ENCODE measurements at places on chromosomes 5 and 9.

GRCh38 chr5:86970361-86970760, 297.3 kb upstream of the RASA1 start:
- no peak for DNase-seq

DNA sequence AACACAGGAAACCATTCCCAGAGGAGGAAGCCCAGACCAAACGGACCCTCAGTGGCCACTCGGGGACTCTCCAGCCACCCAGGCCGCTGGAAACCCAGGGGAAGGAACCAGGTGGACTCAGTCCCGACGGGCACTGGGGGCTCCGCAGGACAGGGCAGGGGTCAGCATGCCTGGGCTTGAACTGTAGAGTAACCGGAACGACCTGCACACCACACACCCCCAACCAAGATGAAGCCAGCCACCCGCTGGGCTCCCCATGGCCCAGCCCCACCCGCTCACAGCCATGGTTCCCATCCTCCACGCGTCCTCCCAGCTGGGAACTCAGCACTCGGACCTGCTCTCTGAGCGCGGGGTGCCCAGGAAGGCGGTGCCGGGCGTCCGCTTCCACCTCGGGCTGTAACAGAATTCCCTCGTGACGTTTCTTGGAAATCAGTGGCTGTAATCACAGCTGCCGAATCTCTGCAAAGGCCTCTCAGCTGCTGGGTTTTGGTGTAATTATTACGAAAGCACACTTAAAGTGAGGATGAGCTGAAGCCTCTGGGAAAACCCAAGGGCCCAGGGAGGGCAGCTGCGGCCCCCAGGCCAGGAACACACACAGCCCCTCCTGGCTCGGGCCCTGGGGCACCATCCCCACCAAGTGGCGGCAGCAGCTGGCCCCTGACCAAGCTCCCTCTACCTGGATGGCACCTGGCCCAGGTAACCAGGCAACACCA, 13.8 kb downstream of the NACC2 start:
- no peak for DNase-seq

DNA sequence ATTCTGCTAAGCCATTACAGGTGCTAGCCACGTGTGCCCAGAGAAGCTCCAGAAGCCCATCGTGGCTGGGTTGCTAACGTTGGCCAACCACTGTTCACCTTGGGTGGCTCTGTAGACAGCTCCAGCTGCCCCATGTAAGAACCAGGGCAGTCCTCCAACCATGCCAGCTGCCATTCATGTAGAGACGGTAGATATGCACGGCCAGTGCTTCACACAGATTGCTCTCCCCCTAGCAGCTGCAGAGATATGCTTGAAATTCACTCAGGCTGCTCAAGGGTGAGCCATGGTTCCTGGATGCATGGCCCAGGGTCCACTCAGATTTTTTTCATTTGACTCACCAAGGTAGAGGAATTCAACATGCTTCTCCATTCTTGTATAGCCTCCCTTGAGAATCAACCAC, 31.0 kb downstream of the GADD45G start:
- no peak for DNase-seq

- no peak for DNase-seq
Measured at GRCh38 chr5:1652873-1653697, 129.3 kb upstream of the LPCAT1 start.

DNA sequence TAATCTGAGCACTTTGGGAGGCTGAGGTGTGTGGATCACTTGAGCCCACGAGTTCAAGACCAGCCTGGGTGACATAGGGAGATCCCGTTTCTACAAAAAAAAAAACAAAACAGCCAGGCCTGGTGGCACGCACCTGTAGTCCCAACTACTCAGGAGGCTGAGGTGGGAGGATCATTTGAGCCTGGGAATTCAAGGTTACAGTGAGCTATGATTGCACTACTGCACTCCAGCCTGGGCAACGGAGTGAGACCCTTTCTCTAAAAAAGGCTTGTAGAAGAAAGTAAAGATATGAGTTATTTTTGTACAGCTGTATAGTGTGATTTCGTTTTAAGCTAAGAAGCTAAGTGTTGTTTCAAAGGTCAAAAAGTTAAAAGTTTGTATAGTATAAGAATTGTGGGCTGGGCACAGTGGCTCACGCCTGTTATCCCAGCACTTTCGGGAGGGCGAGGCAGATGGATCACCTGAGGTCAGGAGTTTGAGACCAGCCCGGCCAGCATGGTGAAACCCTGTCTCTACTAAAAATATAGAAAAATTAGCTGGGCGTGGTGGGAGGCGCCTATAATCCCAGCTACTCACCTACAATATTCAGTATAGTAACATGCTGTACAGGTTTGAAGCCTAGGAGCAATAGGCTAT, 18.8 kb downstream of the UBE2R2 start:
- DNase-seq = no peak

- no peak for DNase-seq
Measured at GRCh38 chr9:3528451-3528850, 2.6 kb upstream of the RFX3 start.

DNA sequence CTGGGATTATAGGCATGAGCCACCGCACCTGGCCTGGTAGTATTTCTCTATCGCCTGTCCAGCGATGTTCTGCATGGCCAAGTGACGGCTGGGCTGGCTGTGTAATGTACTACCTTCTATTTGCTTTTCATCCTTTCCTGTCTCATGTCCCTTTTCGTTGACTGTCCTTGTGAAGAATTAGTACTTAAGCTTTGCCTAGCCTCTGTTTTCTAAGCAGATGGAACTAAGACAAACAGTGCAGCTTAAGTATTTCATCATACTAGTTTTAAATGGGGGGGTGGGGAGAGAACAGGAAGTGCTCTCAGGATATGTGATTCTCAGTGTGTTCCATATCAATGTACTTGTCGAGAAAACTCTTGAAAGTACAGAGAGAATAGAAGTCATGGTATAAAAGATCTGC, 31.7 kb upstream of the CCL21 start:
- no peak for DNase-seq

- no peak for DNase-seq
Measured at GRCh38 chr5:10644192-10644591, 80.3 kb downstream of the ANKRD33B start.

DNA sequence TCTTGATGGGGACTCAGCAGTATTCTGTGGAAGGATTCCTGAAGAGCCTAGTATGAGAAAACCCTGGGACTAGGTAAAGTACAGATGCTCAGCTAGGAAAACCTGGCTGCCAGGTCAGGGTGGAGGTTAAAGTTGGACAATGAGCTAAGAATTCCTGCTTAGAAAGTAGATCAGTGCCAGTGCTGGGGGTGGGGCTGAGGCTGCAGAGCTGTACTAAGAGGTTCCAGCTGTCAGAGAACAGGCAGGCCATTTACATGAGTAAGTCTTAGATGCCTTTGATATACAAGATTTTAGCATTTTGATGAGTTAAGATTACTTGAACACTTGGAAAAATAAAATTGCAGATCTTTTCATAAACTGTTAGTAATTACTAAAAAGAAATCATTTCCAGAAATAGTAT, 332.3 kb upstream of the NUDT12 start:
- no peak for DNase-seq

DNA sequence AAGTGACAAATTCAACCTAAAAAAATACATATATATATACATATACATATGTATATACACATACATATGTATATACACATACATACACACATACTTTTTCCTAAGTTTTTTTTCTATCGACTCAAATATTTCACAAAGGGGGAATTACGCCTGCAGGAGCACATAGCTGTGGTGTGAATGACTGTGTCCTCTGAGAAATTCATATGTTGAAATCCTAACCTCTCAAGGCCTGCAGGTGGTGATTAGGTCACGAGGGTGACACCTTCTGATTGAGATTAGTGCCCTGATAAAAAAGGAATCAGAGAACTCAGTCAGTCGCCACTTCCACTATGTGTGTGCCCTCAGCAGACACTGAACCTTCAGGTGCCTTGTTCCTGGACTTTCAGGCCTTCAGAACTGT, 248.7 kb downstream of the SEMA5A start:
- no peak for DNase-seq

- DNase-seq = no peak
Measured at GRCh38 chr5:179791881-179792611, 1.7 kb upstream of the LTC4S start.

- no peak for DNase-seq
Measured at GRCh38 chr9:123002754-123003153, 30.7 kb upstream of the GPR21 start.

- DNase-seq = no peak
Measured at GRCh38 chr5:62465985-62466925, 53.7 kb downstream of the IPO11 start.

- no peak for DNase-seq
Measured at GRCh38 chr9:121636341-121636865, 15.0 kb upstream of the DAB2IP start.

DNA sequence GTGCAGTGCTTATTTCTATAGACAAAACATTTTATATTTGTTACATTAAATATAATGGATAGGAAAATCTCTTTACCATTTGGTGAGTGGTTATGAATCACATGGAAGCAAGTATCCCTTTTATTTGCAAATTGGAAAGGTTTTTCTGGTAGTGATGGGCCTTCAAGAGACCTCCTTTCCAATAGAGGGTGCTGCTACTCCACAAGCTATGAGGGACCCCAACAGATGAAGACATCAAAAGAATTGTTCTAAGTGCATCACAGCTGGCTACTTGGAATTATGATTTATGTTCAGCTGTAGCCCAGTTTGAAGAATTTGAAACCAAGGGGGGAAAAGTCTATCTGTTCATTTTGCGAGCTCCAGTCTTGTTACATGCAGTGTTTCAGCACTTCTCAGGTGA, 493.7 kb upstream of the SGCD start:
- DNase-seq = no peak

DNA sequence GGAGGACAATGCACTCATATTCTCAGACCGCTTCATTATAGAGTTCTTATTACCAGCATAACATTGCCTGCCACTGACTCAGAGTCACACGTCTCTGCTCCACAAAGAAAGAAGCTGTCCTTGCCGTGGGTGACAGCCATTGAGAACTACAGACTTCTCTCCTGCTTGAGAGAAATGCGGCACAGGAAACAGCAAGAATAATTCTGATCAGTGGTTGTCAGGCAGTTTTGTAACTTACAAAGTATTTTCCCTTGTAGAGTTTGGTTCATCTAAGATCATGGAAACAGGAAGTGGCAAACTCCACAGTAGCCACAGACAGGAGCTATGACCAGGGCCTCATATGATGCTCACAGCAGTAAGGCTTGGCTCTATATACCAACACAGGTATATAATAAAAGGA, 47.0 kb downstream of the KCNV2 start:
- DNase-seq = no peak

DNA sequence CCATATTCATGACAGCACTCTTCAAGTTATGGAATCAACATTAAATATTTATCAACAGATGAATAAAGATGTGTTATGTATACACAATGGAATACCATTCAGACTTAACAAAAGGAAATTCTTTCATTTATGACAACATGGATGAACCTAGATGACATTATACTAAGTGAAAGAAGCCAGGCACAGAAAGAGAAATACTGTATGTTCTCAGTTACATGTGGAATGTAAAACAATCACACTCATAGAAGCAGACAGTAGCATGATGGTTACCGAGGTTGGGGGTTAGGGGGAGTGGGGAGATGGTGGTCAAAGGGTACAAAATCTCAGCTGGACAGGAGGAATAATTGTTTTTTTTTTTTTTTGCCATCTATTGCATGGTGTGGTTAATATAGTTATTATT, 431.9 kb downstream of the DMAC1 start:
- DNase-seq = no peak

GRCh38 chr9:111993319-111993718, 96.7 kb downstream of the UGCG start:
- no peak for DNase-seq

DNA sequence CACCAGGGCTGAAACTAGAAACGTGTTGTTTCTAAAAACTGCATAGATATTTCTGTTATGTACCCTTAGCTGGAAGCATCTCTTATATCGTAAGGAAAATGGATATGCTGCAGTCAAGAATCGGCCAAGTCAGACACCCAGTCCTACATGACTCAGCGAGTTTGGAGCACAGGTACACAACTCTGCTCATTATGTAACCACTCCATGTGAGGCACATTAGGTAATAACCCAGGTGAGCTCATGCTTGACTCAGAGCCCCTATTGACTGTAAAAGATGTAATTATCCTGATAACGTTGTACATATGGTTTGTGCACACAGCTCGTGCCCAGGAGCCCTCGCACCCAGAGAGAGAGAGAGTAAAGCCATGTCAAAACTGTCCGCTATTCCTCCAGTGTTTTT, 593.7 kb upstream of the ACO1 start:
- no peak for DNase-seq

- DNase-seq = no peak
Measured at GRCh38 chr5:64595031-64595855, 89.4 kb downstream of the RGS7BP start.

- DNase-seq = no peak
Measured at GRCh38 chr9:93679536-93680442, 103.4 kb downstream of the PHF2 start.

DNA sequence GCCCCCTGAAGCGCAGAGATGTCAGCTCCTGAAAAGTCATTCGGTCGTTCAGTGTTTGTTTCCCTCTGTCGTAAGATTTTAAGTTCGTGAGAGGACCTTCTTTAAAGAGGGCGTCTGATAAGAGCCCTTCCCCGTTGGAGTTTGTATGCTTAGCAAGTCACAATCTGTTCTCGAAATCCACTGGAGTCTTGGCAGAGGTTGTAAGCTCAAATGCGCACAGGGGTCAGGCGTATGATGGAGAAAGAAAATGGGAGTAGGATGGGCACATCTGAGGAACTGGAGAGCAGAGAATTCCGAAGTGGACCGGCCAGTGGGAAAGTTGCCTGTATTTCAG, 710 bp downstream of the HSD17B4 start:
- no peak for DNase-seq

- no peak for DNase-seq
Measured at GRCh38 chr5:140356853-140357725, 2.9 kb upstream of the SLC4A9 start.

- DNase-seq = no peak
Measured at GRCh38 chr9:97315550-97315949, 8.1 kb downstream of the CCDC180 start.

GRCh38 chr5:172872997-172873491, 39.0 kb downstream of the ERGIC1 start:
- no peak for DNase-seq

GRCh38 chr5:178827636-178828035, 32.1 kb upstream of the ZNF354B start:
- DNase-seq = no peak

GRCh38 chr9:6894135-6894534, 136.4 kb downstream of the KDM4C start:
- no peak for DNase-seq

DNA sequence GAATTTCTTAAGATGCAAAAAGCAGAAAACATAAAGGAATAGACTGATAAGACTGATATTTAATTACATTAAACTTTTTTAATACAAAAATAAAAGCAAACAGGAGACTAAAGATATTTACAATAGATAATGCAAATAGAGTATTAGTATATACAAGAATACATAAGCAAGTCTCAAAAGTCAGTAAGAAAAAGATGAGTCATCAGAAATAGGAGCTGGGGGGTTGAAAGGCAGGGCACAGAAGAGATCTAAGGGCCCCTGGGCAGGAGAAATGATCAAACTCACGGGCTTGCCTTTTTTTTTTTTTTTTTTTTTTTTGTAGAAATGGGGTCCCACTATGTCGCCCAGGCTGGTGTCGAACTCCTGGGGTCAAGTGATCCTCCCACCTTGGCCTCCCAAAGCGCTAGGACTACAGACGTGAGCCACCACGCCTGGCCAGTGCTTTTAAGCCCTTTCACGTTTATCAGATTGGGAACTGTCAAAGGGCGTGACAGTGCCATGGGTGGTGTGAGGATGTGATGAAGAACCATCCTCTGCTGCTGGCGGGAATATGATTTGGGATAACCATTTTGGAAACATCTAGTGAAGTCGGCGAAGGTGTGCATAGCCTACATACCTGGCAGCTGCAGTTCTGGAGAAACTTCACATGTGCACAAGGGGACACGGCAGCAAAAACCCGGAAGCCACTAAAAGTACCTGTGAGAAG, 126.1 kb downstream of the CACNA1B start:
- no peak for DNase-seq
